ENCODE measurements at places on chromosomes 7 and 10.
A peak's percentile ranks its signal among the peaks of the same experiment; 100 is the strongest.

DNA sequence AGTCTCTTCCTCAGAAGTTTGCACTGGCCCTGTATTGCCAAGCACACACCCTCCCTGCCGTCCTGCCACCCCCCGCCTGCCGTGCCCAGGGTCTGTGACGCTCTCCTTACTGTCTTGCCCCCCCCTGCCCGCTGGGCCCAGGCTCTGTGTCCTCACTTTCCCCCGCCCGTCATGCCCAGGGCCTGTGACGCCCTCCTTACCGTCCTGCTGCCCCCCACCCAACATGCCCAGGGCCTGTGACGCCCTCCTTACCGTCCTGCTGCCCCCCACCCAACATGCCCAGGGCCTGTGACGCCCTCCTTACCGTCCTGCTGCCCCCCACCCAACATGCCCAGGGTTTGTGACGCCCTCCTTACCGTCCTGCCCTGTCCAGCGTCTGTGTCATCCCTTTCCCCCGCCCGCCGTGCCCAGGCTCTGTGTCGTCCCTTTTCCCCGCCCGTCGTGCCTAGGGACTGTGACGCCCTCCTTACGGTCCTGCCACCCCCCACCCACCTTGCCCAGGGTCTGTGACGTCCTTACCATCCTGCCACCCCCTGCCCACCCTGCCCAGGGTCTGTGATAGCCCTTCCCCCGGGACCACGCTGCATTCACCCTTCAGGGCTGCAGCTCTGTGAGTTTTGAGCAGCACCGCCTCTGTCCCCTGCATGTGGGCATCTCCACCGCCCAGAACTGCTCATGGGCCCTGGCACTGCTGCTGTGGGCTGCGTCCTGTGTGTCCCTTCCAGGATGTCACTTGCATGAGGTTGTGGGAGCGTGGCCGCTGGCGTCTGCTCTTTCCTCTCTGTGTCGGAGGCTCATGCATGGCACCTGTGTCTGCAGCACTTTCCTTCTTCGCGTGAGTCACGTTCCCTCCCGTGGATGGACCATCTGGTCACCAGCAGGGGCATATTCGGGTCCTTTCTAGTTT lies 19.3 kb upstream of the PRKAR1B start:
- no peak for DNase-seq

GRCh38 chr7:18337048-18337809 lies 158.3 kb upstream of the HDAC9 start:
- DNase-seq: no peak

DNA sequence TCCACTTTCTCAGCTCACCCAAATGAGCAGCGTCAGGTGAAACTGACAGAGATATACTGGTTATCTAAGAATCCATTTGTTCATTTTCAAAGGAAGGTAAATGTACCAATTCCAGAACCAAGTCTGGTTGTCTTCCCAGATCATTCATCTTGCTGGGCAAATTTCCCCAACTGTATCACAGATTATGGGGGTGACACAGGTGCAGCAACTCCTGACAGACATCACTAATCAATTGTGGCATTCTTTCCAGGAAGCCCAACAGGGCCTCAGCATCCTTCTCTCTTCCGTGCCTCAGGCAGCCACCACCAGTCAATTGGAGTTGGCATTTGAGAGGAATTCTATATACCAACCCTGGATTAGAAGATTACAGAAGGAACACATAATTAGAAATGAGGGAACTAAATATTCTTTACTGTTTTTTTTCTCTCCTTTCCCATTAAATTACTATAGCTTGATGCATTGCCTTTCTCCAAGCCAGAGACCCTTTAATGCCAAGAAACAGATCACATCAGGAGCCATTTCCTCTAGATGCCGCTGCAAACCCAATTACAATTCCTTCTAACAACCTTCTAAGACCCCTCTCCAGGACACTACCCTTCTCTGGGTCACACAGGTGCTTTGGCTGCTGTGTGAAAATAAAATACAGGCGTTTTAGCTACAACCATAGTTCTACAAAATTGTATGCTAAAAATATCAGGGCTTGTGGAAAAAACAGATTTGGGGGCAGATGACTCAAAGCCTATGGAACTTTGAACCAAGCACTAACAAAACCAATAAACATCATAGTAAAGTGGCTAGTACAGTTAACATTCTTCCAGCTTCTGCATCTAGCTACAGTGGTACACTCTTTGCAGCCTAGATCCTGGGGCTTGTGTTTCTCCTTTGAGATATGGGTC lies 291.6 kb downstream of the RNLS start:
- DNase-seq: no peak

GRCh38 chr10:5981529-5981928 lies 4.2 kb upstream of the IL15RA start:
- no peak for DNase-seq

DNA sequence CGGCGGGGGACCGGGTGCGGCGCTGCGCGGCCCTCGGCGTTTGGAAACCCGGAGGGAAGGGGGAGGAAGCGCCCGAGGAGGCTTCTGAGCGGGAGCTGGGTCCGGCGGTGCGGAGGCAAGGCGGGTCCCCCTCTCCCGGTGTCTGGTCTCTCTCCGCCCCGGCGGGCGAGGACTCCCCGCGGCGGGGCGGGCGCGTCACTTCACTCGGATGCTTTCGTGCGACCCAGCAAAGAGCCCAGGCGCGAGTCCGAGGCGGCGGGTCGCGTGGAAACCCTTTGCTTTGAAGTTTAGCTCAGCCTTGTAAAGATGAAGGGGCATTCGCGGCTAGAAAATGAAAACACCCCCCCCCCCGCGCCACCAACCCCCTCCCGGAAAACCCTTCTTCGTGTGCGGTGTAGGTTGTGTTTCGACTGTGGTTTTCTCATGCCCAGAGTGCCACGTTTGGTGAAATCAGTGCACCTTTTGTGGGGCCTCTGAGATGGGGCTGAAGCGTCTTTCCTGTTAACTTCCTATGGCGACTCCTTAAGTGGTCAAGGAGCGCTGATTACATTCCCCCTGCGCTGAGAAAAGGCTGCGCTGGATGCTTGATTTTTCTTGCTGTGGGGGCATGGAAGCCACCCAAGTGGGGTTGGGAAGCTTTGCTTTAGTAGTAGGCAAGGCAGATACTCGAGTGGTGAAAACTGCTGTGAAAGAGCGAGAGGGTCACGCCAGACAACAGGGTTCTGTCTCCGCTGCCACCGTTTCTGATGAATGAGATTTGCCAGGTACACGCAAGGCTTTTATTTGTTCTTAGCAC lies 876 bp downstream of the GNAI1 start:
- peak; percentile 58 for DNase-seq

DNA sequence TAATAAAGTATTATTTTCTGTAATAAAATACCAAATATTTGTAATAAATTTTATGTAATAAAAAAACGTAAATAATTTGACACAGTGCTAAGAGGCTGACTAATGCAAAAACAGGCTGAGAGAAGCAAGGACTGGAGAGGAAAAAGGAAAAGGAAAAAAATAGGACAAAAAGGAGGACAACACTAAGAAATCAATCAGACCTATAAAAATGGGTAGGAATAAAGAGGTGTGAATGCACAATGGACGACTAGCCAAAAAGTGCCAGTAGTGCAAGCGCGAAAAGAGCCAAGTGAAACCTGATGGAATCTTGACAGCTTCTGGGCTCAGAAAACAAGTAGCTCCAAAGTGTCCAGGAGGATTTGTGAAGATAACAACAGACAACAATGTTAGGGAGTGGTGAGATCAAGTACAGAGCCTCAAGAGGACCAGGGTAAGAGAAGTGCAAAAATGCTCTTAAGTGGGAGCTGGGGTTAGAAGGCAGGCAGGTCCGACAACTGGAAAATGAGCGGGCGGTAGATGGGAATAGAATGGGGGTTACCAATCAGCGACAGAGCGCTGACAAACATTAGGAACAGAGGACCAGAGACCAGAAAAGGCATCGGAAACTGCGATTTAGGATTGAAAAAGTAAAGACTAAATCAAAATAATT lies 1.2 kb downstream of the BRAF start:
- peak; percentile 5 for DNase-seq

DNA sequence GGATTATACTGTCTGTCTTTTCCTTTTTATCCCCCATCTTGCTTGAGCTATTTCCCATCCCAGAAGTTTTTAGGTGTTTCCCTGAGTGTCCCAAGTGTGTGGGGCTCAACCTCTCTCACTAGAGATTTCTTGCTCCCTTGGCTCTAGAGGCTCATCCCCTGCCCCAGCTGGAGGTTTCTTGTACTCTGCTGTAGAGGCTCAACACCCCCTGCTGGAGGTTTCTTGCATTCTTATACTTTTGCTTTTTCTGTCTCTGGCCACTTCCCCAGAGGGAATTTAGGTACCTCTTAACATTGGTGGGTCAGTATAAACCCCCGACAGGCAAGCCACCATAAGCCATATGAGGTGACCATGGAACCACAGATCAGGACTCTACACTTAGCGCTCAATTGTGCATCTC lies 114.2 kb upstream of the FAM3C start:
- no peak for DNase-seq

GRCh38 chr7:150446288-150446938 lies 4.0 kb upstream of the GIMAP8 start:
- DNase-seq: peak; percentile 28

DNA sequence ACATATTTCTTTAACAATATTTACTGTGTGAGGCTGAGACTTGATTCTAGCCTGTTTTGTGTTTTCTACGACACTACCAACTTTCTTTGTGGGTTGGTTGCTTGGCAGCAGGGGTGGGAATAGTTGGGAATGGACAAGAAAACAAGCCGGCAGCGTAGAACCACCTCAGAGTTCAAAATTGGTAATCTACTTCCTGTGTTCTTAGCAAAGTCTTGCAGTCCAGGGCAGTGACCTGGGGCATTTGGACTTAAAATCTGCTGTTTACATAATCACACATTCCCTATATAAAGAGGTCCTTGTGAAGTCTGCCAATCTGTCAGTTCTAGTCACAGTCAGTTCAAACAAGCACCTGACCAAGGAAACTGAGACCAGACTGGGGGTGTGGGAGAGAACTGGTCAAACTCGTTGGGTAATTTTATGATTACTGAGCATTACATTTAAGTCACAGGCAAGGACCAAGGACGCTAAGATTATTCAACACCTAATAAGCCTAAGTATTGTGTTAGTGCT lies 167.9 kb downstream of the CPEB3 start:
- no peak for DNase-seq

- no peak for DNase-seq
These were observed 1.5 kb downstream of the FAM13C start for GRCh38 chr10:59360605-59361405.

DNA sequence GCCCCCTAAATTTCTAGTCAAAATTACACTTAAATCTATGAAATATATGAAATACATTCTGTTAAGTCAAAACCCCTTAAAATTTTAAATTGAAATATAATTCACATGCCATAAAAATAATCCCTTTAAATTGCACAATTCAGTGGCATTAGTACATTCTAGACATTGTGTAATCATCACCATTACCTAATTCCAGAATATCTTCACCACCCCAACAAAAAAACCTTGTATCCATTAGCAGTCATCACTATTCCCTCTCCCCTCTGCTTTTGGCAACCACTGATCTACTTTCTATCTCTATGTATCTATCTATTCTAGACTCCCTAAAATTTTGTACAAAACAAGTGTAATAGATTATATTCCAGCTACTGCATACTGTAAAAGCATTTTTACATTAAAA lies 261.2 kb downstream of the GLI3 start:
- no peak for DNase-seq

DNA sequence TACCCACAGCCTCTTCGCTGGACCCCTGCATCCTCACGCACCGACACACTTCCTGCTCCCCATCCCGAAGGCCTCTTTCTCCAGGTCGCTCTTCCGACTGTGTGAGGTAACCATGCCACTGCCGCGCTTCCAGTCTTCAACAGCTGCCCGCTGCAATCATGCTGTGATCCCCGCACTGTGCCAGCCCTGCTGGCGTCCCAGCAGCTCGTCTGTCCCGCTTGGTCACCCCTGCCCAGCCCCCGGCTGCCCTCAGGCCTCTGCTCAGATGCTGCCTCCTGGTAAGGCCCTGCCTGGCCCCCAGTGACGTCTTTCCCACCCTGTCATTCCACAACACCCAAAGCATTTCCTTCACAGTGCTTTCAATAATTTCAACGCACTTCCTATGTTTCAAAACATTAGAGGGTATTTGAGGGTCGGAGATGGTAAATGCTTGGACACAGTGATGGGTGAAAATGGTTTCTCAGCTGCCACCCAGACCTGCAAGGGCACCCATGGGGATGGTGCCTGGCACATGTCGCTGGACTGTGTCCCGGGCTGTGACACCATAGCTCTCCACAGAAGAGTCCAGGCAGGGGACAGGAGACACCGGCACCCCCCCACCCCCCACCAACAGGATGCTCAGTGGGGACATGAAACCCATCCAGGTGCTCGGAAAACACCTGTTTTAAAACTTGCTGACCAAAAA lies 125.2 kb downstream of the MAD1L1 start:
- no peak for DNase-seq

DNA sequence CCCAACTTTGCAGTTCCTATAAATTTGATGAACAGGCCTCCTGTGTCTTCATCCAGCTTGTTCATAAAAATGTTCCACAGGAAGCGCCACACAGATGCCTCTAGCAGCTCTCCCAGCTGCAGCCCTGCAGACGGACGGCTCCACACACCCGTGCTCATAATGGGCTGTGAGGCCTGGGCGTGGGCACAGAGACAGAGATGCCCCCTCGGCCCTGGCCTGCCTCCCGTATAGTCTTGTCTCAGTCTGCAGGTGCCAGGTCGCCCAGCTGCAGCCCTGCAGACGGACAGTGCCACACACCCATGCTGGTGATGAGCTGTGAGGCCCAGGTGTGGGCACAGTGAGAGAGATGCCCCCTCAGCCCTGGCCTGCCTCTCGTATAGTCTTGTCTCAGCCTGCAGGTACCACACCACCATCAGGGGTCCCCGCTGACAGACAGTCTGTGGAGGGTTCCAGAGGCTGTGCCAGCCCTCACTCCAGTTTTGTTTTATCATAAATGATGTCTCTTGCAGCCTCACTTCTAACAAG lies 189.9 kb downstream of the TCERG1L start:
- DNase-seq: no peak

GRCh38 chr10:116097239-116097784 lies 175.7 kb downstream of the GFRA1 start:
- peak; percentile 6 for DNase-seq

DNA sequence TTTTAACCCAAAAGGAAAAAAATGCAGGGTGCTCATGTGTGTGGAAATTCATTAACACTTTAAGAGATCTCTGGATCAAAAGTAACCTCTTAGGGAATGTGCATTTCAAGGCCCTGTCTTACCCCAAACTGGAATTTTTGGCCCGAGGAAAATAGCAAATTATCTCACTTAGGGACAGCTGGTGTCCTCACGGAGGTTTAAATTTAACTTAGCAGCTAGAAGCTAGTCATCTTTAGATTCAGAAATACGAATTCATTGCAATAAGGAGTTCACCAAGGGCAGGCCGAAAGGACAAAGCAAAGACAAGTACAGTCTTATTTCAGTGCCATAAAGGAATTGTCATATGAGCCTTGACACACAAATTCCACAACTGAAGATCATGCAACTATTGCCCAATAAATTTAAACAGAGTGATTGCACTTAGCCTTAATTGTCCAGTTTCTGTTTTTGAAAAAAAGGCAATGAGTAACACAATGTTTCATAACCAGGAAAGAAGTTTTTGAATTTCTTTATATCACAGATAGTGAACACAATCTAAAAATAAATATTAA lies 22.4 kb upstream of the SEMA3C start:
- DNase-seq: no peak

GRCh38 chr7:96400518-96400917 lies 78.6 kb upstream of the SLC25A13 start:
- no peak for DNase-seq
